Regular cardiac myocyte (primary cell): ENCODE measurements at places on chromosomes 1 and 21. TPM values are rescaled to one million over a fixed set of nuclear protein-coding genes. Genes with fewer than 3 reads are reported as not detected.

The F13B gene
- total RNA-seq = under 0.01 TPM in 1 of 2 replicates, not detected in the other

The AXDND1 gene
- 1.1 and 1.2 TPM in 2 replicates for total RNA-seq

The PPIH gene
- 20.6 and 46.4 TPM in 2 replicates for total RNA-seq

The NOTCH2NLA gene
- total RNA-seq = 80.7 and 93.0 TPM in 2 replicates

The UBE2U gene
- total RNA-seq = not detected in 2 replicates

The GPR37L1 gene
- not detected in 2 replicates for total RNA-seq

The KRTAP7-1 gene
- not detected in 2 replicates for total RNA-seq

The BMP8A gene
- total RNA-seq = under 0.01 and 0.19 TPM in 2 replicates

The SLAMF9 gene
- total RNA-seq = 0.28 TPM in 1 of 2 replicates, not detected in the other

The ZNF124 gene
- total RNA-seq = 41.8 and 69.6 TPM in 2 replicates

The CD101 gene
- under 0.01 TPM in 2 replicates for total RNA-seq

The SYCP1 gene
- not detected in 2 replicates for total RNA-seq

The FCRL1 gene
- not detected in 2 replicates for total RNA-seq

The ESRRG gene
- total RNA-seq = under 0.01 TPM in 1 of 2 replicates, not detected in the other
